ENCODE measurements at places on chromosomes 1 and 21.
A peak's percentile ranks its signal among the peaks of the same experiment; 100 is the strongest.

DNA sequence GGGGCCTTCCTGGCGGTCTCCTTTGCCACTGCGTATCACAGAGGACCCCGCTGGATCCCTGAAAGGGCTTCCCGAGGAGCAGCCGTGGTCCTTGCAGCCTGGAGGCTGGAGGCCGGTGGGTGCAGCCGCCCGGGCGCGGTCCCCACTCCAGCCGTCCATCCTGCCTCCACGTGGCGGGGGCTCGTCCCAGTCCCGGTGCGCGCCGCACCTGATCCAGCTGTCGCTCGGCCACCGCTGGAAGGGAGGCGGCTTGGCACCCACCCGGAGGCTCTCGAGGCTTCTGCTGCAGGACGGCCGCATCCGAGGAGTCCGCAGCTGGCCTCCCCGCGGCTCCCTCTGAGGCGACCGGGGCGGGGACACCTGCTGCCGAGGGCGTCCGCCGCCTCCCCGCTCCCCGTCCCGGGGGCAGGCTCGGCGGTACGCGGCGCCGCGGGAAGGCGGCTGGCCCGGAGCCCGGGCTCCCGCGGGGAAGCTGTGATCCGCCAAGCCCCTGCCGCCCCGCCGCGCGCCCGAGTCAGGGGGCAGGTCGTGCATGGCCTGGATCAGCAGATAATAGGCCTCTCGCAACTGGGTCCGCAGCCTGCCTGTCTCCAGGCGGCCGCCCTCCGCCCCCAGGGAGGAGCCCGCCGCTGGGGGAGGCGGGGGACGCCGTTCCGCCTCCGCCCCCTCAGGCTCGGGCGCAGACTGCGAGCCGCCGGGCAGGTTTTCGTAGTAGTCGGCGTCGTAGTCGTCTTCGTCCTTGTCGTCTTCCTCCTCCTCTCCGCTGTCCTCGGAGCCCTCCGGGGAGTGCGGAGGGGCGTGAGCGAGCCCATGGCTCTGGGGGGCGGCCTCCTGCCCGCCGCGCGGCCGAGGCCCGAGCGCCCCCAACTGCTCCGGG lies at the start of gene SYDE2:
TSS of gene SYDE2 (minus strand) at position 554 of the 877 bp plus-strand sequence. CDS start at position 534, 20 bp downstream.
- DNase-seq, result peak; percentile 92

DNA sequence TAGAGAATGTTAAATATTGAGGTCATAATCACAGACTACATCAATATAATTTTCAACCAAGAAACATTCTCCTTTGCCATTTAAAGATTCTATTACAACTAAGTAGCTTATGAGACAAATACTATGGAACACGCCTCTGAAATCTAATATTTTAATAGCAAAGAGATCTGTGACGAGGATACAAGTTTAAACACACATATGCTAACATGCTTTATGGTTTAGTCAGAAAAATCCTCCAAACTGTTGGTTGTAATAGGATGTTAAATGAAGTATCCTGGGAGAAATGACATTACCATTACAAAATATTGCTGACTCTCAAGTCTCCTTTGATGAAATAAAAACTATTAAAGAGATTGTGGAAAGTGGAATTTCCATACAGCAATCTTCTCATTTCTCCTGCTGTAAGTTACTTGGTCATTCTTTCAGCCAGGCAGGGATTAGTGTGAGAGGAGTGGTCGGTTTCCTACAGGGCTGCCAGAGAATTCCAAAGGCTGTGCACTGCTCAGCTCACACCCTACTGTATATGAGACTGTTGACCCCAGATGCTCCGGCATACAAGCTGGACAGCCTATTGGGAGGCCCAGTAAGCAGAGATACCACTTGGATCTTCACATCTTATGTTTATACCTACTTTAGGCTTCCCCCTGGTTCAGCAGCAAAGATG lies 26.6 kb downstream of the SCYL3 start:
- no peak for DNase-seq

GRCh38 chr1:207321790-207322645 lies 540 bp downstream of the CD55 start:
- peak; percentile 61 for DNase-seq

GRCh38 chr1:36612881-36613280 lies 130.2 kb upstream of the CSF3R start:
- DNase-seq, result no peak

GRCh38 chr1:93148001-93148400 lies 32.2 kb downstream of the TMED5 start:
- no peak for DNase-seq

- DNase-seq, result no peak
These were observed 8.2 kb upstream of the SSX2IP start for GRCh38 chr1:84698151-84699110.

DNA sequence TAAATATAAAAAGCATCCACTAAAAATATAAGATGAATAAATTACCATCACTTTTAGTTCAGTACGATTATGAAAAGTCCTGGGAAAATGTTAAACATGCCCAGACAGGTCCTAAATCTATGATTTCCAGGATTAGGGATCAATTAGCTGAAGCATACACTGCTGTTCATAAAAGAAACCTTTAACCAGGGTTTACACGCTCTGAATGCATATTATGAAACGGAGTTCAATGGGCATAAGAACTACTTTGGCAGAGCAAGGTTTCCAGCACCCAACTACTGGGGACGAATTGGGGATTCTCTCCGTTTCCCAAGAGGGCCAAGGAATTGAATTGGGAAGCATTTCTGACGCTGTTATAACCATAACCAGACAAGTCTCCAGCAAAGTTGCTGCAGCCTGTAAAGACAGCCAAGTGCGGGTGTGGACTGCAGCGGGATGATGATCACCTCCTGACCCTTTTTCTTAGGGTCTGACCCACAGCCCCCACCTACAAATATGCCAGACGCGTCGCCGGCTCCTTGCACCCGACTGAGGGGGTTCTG lies 1.6 kb downstream of the SLC30A1 start:
- no peak for DNase-seq

DNA sequence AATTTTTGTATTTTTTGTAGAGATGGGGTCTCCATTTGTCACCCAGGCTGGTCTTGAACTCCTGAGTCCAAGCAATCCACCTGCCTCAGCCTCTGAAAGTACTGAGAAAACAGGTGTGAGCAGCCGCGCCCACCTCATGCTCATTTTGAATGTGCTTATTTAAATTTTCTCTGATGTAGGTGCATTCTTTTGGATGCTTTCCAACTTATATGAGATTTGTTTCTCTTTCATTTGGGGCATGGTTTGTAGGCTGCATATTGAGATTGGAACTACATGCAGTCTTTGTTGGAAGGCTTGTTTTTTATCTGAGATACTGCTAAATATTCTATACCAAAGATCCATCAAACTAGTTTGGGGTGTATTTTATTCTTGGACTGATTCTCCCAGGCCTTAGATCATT lies 81.0 kb upstream of the IVNS1ABP start:
- no peak for DNase-seq

DNA sequence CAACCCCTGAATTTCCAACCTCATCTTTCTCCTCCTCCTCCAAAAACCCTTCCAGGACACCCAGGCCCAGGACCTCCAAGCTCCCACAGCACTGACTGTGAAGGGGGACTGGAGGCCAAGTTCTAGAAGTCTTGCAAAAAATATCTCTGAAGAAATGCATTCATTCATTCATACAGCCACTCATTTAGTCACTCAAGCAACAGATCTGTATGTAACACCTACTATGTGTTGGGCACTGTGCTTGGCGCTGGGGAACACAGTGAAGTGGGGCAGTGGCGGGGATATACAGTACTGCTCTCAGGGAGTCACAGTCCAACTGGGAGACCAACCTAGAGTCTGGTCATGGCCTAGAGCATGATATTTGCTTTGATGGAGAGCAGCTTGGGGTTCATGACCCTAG lies 15.3 kb upstream of the TNFRSF1B start:
- DNase-seq, result no peak

- DNase-seq, result no peak
These were observed 15.2 kb upstream of the LMX1A start for GRCh38 chr1:165371588-165372225.

- DNase-seq, result no peak
These were observed 4.3 kb downstream of the LPAR3 start for GRCh38 chr1:84888753-84889152.

DNA sequence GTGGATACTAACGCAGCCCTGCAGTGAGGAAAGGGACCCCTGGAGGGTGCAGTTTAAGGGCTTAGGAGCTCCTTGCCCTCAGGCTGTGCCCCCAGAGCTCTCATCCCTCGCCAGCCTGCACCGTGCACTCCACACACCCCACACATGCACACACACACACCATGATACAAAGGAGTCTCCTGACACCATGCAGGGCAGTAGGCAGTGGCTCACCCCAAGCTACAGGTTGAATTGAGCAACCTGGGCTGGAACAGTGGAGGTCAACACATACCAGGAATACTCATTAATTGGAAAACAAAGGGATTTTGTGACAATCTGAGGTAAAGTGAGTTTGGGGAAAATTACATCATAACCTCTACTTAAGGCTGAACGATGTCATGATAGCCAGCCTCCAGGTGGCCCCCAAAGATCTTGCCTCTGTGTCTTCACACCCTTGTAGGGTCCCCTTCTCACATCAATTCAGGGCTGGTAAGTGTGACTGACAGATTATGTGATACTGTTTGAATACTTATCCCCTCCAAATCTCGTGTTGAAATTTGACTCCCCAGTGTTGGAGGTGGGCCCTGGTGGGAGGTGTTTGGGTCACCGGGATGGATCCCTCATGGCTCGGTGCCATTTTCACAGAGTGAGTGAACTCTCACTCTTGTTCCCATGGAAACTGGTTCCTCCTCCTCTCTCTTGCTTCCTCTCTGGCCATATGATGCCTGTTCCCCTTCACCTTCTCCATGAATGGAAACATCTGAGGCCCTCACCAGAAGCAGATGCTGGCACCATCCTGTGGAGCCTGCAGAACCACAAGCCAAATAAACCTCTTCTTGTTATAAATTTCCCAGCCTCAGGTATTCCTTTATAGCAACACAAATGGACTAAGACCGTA lies 111.0 kb upstream of the RAB4A start:
- no peak for DNase-seq

- DNase-seq, result no peak
These were observed 138.9 kb upstream of the SPATA6 start for GRCh38 chr1:48610628-48611542.

DNA sequence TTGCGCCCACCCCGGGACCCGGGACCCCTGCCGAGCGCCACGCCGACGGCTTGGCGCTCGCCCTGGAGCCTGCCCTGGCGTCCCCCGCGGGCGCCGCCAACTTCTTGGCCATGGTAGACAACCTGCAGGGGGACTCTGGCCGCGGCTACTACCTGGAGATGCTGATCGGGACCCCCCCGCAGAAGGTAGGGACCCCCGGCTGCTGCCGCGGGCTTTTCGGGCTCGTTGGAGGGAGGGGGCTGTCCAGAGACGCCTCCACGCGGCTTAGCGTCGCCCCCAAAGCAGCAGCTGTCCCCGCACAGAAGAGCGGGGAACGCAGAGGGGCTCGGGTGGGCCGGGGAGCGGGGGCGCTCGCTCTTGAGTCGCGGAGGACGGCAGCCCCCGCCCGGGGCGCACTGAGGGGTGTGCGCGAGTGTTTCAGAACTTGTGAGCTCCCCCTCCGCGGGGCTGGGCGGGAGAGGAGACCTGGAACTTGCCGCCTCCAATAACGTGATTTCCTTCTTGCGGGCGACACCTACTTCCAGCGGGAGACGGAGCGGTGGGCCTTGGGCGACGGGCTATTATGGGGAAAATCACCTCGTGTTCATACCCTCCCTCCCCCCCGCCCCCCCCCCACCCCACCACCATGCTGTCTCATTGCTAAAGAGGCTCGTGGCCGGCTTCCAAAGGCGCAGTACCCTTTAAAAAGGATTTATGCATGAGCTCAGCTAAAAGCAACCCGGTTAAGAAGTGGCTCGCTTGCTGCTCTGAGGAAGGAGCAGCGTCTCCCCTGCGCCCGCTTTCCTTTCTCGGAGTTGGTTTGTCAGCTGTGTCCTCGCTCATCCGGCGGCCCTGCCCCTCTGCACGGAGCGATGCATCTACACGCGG lies 664 bp downstream of the BACE2 start:
- no peak for DNase-seq

DNA sequence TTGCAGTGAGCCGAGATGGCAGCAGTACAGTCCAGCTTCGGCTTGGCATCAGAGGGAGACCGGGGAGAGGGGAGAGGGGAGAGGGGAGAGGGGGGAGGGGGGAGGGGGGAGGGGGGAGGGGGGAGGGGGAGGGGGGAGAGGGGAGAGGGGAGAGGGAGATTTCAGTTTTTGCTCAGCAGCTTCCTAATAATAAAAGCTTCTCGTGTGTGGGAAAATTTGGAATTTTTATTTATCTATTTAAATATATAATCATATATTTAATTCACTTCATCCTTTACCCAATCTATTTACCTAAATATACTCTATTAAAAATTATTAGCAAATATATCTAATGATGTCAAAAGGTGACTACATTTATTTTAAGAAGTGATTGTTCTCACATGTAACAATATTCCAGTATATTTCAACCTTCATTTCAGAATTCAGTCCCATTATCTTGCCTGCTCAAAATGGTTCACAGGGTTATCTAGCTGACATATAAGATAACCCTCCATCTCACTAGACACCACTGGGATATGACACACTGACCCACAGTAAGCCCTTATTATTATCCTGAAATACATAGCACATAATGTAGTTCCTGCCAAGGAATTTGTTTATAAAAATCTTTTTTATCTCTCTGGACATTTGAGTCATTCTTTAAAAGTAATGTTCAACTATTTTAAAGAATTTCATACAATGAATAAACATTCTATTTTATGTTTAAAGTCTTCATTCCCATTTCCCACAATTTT lies 105.9 kb downstream of the GPATCH2 start:
- no peak for DNase-seq
